CD4-positive, alpha-beta T cell treated with Interleukin-2 at 100 ng/mL for 4 hours (primary cell): ENCODE measurements at places on chromosomes 3 and 15.

- no peak for DNase-seq
These were observed 39.5 kb downstream of the CFAP100 start for GRCh38 chr3:126434264-126434590.

DNA sequence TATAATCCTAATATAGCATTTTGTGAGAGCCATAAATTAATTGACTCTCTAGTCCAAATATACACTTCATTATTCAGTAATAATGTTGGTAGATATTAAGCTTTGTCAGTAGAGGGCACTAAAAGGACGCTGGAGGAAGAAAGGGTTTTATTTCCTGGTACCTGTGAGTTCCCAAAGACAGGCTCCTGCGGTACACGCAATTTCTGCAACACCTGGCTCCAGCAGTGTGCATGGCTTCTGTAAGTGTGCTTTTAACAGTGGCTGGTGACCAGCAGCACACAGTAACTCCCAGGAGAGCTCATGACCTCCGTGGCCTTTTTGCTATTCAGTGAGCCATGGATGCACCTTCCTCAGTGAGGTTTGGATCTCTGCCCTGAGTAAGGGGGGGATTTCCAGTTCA is 338.3 kb upstream of the ZNF385D start:
- DNase-seq, result no peak

- DNase-seq, result no peak
These were observed 175.6 kb upstream of the BCL6 start for GRCh38 chr3:187920913-187921312.

DNA sequence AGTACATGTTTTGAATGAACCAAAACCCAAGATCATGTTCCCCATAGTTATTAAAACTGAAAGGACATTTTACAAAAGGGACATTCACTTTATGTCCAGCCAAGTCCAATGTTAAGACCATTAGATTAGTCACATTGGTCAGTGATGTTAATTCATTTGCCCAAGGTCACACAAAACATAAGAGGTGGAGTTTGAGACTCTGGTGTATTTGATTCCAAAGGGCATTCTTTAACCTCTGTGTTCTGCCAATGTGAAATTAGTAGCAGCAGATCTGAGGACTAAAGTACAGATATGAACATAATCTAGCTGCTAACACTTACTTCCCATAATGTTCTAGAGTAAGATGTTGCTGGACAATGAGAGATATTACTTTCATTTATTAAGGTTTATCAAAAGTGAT is 425.6 kb downstream of the TUSC7 start:
- no peak for DNase-seq

GRCh38 chr3:192575879-192576506 is 151.3 kb downstream of the FGF12 start:
- no peak for DNase-seq

DNA sequence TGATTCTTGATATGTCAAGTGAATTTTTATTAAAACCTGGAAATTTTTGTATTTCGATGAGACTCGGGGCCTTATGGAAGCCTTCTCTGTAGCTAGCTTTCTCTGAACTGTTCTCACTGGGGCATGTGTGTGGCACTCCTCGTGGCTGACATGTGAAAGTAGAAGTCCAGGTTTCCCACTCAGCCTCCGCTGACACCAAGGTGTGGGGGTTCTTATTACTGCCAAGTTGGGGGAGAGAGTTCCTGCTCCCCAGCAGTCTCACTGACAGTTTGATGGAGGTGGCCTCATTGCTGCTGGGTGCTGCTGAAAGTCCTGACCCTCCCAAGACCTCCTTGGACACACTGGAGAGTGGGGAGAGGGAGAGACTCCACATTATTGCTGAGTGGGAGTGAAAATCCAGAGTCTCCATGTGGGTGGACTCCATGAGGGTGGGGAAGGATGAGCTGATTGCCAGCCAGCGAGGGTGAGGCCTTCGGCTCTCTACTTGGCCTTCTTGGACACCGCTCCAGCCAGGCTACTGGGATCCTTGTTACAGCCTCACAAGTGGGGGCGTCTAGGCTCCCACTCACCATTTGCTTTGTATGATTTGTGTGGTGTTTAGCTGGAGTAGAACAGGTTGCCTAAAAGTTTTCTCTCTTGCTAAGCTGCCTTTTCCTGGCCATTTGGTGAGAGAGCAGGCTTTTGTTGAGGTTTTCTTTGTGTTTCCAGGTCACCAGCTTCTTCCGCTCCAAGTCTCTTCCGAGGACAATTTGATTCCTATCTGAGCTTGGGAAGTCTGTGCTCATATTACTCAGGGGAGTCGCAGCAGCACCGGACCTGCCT is 64.1 kb downstream of the LSM3 start:
- DNase-seq, result no peak

- no peak for DNase-seq
These were observed 3.9 kb upstream of the VPS8 start for GRCh38 chr3:184808021-184808420.

DNA sequence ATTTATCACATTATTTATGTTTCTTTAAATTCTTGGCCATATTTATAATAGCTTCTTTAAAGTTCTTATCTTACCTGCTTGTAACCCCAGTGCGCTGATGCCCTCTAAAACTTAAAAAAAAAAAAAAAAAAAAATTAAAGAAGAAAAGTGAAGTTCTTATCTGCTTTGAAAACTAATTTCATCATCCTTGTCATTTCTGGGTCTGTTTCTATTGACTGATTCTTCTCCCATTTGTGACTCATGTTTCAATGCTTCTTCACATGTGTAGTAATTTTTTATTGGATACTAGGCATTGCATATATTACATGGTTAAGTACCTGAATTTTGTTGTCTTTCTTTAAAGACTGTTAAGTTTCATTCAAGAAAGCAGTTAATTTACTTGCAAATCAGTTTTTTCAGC is 3.4 kb upstream of the SEC22A start:
- DNase-seq, result no peak

DNA sequence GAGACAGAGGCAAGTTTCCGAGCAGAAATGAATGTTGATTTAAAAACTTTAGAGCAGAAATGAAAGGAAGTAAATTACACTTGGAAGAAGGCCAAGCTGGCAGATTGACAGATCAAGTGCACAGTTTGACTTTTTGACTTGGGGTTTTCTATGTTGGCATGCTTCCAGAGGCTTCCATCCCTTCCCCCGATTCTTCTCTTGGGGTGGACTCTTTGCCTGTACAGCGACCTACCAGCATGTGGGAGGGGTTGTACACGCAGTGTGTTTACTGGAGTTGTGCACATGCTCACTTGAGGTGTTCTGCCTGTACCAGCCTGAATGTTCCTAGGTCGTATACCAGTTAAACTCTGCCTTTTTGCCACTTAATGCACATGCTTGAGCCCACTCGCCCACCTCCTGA is 701.5 kb upstream of the GBE1 start:
- no peak for DNase-seq

GRCh38 chr3:186254676-186255650 is 107.1 kb downstream of the DGKG start:
- no peak for DNase-seq

DNA sequence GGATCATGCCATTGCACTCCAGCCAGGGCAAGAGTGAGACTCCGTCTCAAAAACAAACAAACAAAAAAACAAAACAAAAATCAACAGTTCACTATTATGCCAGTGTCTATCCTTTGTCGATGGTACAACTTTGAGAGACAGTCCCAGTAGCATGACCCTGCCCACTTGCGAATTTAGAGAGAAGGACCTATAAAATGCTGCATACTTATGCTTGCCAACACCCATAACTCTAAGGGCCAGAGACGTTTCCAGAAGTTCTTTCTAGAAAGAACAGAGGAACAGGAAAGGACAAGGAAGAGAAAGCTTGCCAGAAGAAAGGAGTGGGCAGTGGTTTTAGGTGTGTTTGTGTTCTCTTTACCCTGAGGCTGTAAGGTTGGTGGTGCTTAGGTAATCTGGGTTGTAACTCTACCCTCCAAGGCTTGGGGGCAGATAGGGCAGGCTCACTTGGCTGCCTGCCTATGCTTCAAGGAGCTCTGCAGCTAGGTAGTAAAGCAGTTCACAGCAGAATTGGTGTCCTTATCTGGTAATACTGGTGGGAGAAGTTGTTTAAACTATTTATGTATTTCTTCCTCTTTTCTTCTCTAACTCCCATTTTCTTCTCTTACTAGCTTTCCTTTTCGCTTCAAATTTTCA is 50.6 kb upstream of the SPPL2A start:
- no peak for DNase-seq
